ENCODE measurements at places on chromosomes 1 and 21.

GRCh38 chr1:30942326-30942963, 33.9 kb upstream of the SDC3 start:
- DNase-seq, result no peak

DNA sequence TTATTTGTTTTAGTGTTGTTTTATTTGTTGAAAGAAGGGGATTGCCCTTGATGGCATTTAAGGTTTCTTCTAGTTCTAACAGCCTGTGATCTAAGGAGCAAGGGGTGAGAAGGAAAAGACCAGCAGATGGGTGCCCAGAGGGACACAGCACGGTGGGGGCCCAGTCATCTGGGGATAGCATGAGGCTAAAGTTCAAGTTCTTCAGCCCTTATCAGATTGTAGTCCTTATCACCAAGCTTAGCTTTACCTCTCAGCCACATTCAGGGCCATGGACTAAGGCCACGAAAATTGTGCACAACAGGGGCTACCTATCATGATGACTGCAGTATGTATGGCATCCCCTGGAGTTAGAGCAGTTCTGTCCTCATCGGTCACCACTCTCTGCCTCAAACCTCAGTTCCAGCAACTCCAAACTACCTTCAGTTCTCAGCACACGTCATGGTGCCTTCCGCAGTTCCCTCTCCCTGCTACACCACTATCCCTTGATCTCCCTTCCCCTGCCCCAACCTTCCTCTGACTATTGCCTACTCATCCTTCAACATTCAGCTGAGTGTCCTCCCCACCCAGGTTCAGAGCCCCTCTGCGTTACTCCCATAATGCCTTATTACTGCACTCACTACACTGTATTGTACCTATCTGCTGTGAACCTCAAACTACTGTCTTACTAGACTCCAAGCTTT, 36.4 kb downstream of the ATF3 start:
- DNase-seq, result no peak

- DNase-seq, result no peak
Measured at GRCh38 chr1:212979340-212980122, 29.2 kb downstream of the VASH2 start.

- DNase-seq, result no peak
Measured at GRCh38 chr1:184367427-184368038, 19.3 kb upstream of the C1orf21 start.

- DNase-seq, result no peak
Measured at GRCh38 chr21:38959692-38960061, 153.9 kb downstream of the ETS2 start.

- no peak for DNase-seq
Measured at GRCh38 chr1:154957091-154957657, 1.3 kb upstream of the PBXIP1 start.

GRCh38 chr1:82086739-82087138, 286.0 kb downstream of the ADGRL2 start:
- DNase-seq, result no peak

DNA sequence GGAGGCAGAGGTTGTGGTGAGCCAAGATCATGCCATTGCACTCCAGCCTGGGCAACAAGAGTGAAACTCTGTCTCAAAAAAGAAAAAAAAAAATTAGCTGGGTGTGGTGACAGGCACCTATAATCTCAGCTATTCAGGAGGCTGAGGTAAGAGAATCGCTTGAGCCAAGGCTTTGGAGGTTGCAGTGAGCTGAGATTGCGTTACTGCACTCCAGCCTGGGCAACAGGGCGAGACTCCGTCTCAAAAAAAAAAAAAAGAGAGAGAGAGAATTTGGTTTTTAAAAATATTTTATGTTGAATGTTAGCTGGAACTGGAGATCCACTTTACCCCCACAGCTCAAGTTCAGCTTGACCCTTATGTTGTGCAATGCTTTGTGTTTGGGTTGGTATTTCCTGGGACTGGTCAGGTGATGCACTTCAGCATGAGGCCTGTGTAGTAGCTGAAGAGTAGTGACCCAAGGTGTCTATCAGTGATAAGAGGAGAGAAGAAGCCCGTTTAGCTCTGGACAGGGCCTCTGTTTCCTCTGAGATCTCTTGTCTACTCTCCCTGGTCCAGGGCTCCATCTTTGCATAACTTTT, 36.8 kb upstream of the MACF1 start:
- DNase-seq, result no peak

DNA sequence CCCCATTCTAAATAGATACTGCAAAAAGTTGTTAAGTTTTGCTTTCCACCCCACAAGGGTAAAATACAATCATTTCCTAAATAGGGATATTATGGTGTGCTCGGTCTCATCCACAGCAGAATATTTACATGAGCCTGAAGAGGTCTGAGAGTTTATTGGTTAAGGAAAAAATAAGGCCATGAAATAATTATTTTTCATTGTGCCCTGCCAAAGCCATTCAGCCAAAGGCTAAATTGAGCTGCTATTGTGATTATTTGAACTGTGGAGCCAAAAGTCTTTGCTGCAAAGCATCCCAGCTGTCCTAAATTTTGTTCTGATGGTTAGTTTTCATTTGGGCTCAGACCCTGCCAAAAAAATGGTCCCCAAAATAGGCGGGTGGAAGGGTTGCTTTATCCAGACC, 298.7 kb upstream of the ESRRG start:
- DNase-seq, result no peak

GRCh38 chr1:15261155-15262002, 14.4 kb downstream of the FHAD1 start:
- no peak for DNase-seq

DNA sequence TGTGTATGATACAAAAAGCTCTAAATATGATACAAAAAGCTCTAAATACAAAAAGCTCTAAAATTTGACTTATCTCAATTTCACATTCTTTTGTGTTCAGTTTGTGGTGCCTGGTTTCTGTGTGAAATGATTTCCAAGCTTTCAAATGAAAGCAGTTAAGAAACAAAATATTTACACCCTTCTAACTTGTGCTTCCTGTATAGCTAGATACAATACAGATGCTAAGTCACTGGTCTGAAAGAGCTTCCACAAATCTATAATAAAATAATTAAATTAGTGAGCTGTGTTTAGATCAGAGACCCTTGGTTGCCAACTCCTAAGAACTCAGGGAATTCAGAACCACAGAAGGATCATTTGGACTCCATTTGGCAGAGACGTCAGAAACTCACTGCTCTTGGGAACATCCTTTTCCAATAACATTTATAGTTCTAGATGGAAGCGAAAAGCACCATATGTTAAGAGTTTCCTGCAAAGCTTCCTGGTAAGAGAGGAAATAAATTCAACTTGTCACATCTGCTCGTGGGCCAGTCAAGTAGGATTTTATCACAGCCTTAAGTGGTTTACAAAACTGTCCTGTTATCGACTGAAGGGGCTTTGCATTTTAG, 1079.1 kb downstream of the ADGRL2 start:
- peak; percentile 63 for DNase-seq

- no peak for DNase-seq
Measured at GRCh38 chr1:172778456-172779455, 119.9 kb downstream of the FASLG start.

Measured in NCI-H446 (cell line).